Activated T-cell treated with anti-CD3 and anti-CD28 coated beads for 1 hour (primary cell): ENCODE measurements at places on chromosomes 16 and 17.
A peak's percentile ranks its signal among the peaks of the same experiment; 100 is the strongest.

DNA sequence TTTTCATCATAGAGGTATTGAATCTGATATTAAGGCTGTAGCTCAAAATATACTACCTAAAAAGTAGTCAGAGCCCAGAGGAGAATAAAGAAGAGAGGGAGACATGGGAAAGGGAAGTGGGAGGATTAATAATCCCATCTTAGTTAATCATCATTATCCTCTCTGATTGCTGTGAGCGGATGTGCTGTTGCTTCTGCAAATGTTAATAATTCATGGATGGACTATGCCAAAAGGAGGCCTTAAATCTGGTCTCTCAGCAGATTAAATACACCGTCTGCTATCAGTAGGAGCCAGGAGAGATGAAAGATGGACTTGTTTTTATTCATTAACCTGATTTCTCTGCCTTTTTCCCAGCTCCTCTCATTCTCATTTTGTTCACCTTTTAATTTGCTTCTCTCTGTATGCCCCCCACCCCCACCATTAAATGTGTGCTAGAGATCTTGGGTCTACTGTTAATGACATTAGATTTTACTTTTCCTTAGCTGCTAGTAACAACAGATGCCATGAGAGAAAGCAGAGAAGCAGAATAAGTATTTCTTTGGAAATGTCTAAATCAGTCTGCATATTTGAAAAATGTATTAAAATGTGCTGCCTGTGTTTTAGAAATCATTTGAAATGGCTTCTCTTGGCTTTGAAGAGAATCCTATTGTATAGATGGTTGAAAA lies 44.2 kb downstream of the NUP93 start:
- no peak for DNase-seq

- DNase-seq = no peak
Measured at GRCh38 chr16:24151482-24151939, 104.6 kb upstream of the CACNG3 start.

- DNase-seq = no peak
Measured at GRCh38 chr16:89798832-89799370, 17.5 kb downstream of the FANCA start.

- DNase-seq = no peak
Measured at GRCh38 chr16:30840611-30841010, 53.3 kb downstream of the BCL7C start.

DNA sequence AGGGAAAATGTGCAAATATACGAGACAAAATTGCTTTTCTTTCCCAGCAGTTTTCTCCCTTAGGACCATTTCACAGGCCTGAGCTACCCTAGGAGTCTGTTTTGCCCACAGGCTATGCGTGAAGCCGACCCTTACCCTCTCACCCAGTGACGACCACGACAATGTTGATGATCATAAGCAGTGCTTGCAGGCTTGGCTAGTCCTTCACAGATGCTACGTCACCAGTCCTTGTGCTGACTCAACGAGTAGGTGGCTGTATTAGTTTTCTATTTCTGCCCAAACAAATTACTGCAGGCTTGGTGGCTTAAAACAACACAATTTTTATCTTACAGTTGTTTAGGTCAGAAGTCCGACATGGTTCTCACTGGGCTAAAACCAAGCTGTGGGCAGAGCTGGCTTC lies 574.6 kb upstream of the HSBP1 start:
- no peak for DNase-seq

DNA sequence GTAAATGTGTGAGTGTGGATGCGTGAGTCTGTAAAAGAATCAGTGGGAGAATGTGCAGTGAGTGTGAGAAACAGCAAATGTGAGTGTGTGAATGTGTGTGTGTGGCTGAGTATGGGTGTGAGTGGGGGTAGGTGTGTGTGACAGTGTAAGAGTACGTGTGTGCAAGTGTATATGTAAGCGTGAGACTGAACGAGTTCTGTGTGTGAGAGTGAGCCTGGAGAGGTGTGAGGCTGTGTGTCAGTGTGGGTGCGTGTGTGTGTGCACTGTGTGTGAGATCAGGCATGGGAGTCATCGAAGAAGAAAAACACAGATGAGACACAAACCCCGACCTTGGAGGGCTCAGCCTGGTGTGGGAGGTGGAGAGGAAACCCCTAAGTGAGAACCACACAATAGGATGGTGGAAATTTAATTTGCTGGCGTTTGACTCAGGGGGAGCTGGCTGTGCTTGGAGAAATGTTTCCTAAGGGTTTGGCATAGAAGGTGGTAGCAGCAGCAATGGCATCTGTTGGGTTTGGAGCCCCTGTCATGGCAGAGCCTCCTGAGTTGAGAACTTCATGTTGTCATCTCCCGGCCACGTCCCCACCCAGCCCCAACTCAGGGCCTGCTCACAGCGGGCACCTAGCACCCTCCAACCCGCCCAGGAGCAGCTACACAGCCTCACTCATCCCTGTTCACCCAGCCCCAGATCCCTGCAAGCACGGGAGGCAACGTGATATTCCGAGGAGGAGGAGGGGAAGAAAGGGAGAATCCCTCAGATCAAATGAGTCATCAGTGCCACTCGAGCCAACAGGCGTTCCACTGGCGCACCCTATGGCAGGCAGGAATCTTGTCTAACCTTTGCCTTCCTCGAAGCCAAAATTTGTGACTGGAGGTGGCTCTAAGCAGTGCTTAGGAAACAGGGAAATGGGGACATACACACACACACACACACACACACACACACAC lies 14.3 kb upstream of the NUBP1 start:
- DNase-seq = no peak

- peak; percentile 55 for DNase-seq
Measured at GRCh38 chr17:879546-880442, 97.6 kb downstream of the MRM3 start.

GRCh38 chr17:49252148-49252695 lies 21.6 kb upstream of the PHOSPHO1 start:
- no peak for DNase-seq

DNA sequence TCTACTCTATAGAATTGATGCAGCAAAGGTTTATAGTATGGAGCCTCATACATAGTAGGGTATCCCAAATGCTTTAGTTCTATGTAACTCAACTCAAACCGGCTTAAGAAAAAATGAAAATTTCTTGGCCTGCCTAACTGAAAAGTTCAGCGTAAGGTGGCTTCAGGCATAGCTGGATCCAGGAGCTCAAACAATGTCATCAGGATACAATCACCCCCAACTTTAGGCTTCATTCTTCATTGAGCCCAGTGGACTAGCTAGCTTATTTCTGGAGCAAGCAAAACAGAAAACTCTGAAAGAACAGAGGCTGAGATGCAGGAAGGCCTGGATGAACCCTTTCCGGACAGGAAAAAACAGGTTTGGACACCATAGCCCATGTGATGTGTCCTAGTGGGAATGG lies 147.5 kb upstream of the HS3ST4 start:
- DNase-seq = no peak

GRCh38 chr16:5446623-5447240 lies 349.1 kb upstream of the EEF2KMT start:
- no peak for DNase-seq

- no peak for DNase-seq
Measured at GRCh38 chr17:74332017-74332650, 6.1 kb downstream of the KIF19 start.

- no peak for DNase-seq
Measured at GRCh38 chr16:79651363-79651762, 50.8 kb upstream of the MAF start.

DNA sequence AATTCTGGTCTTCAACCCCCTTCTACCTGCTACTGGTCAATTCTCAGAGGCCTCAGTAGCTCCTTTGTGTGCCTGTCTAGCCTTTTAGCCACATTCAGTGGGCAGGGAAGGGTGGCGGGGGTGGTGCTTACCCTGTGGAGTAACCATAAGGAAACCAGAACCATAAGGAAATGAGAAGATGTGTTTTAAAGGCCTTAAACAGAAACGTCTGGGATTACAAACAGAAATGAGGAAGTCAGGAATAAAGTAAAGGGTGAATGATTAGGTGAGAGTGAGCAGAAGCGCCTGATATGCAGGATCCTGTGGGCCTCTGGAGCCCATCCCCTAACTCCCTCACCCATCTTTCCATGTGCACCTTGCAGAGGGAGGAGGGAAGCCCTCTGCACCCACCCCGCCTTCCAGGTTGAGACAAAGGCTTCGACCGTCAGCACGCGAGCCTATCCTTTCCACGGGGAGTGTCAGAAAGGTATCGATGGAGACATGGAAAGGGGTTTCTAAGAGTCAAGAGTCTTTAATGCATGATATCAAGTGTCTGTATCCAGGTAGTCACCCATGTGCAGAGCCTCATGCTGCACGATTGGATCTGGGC lies 20.4 kb downstream of the KIAA0513 start:
- DNase-seq = no peak

DNA sequence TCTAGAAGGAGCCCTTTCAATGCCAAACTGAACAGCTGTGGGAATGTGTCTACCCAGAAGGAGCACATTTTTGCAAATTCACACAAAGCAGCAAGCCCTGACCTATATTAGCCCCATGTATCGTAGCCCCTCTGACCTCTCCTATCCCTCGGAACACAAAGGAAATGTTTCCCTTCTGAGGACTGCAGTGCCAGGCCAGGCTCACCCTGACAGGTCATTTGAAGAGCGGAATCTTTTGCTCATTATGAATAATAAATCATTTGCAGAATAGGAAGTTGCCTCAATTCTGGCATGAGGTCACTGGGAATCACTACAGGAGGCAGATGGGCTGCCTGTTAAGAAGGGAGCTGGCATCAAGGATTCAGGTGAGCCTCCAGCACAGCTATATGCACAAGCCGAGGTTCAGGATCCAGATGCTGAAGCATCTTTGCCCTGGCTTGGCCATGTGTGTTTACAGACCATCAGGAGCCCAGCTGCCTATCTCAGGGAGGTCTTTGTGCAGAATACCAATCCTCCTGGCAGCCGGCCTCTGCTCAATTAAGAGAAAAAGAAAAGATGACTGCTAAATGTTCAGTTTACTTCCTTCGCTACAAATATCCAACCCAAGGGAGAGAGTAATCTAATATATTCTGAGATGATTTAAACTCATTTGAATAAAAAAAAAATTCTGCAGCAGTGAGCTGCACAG lies 119.4 kb downstream of the USP31 start:
- no peak for DNase-seq

DNA sequence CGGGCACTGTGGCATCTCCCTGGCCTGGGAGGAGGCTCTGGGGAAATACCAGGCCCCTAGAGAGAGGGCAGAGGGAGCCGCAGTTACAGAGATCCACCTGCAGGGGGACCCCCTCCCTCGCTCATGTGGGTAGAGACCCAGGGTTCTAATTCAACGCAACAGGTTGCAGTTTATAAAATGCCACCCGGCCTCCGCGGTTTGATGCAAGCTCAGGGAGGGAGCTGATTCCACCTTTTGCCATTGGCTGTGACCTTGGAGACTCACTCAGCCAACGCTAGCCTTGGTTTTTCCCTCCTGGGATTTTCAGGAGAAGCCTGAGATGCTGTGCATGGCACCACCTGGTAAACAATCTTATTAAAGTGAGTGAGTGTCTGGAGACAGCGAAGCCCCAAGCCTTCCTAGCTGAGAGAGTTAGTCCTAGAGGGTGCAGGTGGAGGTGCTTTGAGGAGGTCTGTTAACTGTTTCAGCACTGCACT lies 12.1 kb downstream of the TTLL6 start:
- peak; percentile 63 for DNase-seq

GRCh38 chr16:47254756-47255155 lies 111.0 kb upstream of the NETO2 start:
- DNase-seq = no peak

DNA sequence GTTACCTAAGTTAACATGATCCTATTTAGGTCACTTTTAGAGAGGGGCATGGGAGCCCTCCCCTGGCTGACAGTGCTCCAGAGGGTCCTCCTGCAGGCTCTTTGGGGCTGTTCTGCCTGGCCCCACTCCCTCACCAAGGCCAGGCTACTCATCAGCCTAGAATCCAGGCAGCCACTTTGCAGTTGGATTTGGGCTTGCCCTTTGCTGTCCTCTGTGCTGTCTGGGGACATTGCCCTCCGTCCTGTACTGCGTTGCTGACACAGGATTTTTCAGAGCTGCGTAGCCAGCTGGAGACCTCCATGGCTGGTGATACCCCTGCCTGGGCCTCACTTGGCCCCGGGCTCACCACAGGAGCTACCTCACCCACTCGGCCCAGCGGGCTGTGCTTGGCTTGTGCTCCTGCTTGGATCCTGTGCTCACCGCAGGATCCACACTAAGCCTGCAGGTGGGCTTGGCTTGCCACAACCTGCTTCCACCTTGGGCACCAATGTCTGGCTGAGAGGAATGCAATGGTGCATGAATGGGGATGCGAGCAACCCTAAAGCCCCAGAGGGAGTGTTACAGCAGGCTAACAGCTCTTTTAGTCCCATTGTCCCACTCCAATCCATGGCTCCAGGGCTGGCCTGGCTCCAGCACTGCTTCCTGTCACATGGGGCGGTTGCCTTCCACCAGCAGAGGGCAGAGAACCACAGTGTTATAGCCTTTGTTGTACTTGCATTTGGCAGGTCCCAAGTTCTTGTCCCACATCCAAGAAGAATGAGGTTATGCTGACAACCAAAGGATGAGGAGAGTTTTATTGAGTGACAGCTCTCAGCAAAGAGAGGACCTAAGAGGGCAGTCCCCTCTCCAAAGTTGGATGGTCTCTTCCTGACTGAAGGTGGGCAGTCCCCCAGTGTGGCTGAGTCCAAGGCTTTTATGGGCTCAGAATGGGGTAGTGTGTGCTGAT lies 21.5 kb downstream of the CCL4 start:
- no peak for DNase-seq

DNA sequence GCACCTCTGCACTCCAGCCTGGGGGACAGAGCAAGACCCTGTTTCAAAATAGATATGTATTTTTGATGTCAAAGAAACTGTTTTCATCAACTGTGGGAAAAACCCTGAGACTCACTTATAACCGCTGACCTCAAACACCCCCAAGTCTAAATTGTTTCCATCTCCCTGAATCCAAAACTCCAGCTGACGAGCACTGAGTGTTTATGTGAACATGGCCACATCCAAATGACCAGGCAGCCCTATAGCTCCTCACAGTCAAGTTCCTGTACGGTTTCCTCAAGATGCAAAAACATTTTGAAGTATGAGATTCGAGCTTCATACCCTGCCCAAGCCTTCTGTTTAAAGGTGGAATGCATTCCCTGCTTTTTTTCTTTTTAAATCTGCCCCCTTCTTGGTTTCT lies 45.3 kb upstream of the ZCCHC14 start:
- no peak for DNase-seq

- no peak for DNase-seq
Measured at GRCh38 chr17:31579265-31579664, 187.8 kb downstream of the RAB11FIP4 start.

DNA sequence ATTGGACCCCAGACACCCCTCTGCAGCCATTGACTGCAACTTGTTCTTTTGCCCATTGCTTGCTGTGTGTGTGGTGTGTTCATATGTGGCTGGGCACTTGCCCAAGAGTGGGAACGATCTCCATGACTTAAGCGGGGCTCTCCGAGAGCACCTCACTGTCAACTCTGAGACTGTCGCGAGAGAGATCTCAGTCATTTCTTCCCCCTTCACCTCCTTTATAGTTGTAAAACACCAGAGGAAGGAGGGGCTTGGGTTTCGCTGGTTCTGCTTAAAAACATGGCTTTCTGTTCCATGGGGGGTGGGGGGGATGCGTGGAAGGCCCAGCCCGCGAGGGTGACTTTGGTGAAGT lies 7.4 kb downstream of the PHOSPHO1 start:
- no peak for DNase-seq

DNA sequence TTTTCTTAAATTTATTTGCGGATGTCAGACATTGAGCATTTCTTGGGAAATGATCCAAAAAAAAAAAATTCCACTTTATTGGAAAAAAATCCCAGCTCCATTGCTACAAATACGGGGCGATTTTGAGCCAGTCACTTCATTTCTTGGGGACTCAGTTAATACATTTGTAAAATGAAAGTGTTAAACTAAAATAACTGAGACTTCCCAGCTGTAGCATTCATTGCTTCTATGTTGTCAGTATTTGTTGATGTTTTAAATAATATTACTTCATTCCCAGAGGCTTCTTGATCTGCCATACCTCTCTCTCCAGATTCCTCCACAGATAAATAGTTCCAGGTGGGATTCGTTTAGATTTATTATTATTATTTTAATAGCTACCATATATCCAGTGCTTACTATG lies 77.1 kb upstream of the HS3ST3A1 start:
- no peak for DNase-seq
